ENCODE measurements at places on chromosomes 6 and 20.
A peak's percentile ranks its signal among the peaks of the same experiment; 100 is the strongest.

DNA sequence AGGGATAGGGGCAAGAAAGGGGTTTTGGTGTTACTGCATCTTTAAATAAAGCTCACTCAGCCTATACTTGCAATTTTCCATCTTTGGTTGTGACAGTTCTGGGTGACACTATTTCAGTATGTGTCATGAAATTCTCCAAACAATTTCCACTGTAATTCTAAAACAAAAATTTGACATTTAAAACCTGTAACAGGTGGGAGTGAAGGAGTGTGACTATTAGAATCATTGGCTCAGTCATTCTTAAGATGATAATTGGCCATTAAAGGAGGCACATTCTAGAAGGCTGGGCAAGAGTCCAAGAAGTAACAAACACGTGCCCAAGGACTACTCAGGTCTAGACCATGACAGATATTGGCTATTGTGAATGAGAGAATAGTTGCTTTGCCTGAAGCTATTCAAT lies 153.3 kb upstream of the ARG1 start:
- DNase-seq, result no peak

- DNase-seq, result no peak
Measured at GRCh38 chr6:32179766-32180405, 1.7 kb downstream of the RNF5 start.

GRCh38 chr6:136440203-136440602 lies 110.0 kb downstream of the MAP7 start:
- DNase-seq, result no peak

DNA sequence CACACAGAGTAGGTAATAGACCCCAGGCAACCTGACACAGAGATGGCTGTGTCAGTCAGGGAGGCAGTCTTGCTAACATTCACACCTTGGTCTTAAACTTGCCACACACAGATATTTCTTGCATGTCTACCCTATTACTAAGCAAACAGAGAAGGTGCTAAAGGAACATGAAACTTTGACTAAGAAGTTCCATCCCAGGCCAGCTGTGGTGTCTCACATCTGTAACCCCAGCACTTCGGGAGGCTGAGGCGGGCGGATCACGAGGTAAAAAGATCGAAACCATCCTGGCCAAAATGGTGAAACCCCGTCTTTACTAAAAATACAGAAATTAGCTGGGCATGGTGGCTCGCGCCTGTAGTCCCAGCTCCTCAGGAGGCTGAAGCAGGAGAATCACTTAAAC lies 222.4 kb upstream of the JARID2 start:
- DNase-seq, result no peak

DNA sequence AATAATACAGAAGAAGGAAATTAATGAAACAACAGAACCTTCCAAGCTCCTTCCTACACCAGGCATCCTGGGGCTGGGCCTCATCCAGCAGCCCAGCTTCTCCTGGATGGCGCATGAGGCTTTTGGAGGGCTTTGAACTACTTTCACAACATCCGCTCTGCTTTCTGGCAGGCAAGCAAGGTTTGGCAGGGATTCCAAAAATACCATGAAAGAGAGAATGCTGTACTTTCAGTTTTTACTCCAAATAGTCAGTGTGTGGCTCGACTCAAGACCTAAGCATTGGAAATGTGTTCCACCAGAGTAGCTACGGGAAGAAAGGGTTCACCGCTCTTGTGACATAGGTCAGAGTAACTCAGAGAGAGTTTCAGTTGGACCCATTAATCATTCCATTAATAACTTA lies 125.4 kb downstream of the OPRM1 start:
- DNase-seq, result no peak

GRCh38 chr6:24522228-24523176 lies 27.7 kb downstream of the ALDH5A1 start:
- peak; percentile 68 for DNase-seq

Measured in Jurkat, Clone E6-1 (cell line).